ENCODE measurements at places on chromosomes 3 and 15. TPM values are rescaled to one million over a fixed set of nuclear protein-coding genes. Genes with fewer than 3 reads are reported as not detected.

NCBP2 gene
- polyA plus RNA-seq = 58.6 TPM

DNA sequence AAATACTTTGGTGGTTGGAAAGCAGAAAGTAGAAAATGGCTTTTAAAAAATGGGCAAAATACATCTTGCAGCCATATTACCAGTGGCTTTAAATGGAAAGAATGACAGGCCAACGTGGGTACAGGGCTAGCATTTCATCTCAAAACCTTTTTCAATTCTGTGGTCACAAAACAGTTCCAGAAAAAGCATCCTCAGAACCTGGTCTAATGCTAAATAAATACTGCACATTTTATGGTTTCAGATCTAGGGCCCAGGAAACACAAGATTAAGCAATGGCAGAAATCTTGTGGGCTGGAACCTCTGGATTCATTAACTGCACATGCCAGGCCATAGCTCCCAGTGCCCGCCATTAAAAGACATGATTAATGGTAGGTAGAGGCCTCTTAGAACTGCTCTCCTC, 470.2 kb upstream of the RASGRP1 start:
- DNase-seq = no peak

DNA sequence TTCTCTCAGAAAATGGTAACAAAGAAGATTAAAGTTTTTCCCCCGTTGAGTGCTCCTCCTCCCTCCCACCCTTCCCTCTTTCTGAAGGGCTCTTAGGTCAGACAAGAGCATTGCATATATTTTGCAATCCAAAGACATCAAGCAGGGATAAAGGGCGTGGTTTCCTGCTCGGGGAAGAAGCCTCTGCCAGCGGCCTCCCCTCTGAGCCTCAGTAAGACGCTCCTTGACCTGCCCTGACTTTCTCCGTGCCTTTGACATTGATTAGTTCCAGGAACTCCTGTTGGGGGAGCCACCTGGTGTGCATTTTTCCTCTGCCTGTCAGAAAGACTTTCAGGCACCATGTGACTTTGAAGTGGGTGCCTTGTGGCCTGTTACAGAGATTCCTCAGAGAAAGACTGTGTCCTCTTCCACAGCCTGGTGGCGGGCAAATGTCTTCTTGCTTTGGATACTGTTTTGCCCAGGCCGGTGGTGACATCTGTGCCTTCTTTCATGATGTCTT, 87.2 kb upstream of the TBL1XR1 start:
- DNase-seq = no peak

GRCh38 chr3:15645740-15646501, 44.4 kb downstream of the BTD start:
- peak; percentile 50 for DNase-seq

GRCh38 chr3:64361962-64362735, 136.9 kb upstream of the PRICKLE2 start:
- DNase-seq = no peak
